ENCODE measurements at places on chromosomes 5 and 9. TPM values are rescaled to one million over a fixed set of nuclear protein-coding genes. Genes with fewer than 3 reads are reported as not detected.

- DNase-seq = peak; percentile 73
- H3K36me3 ChIP-seq = no peaks in the 10 kb centered on the region
- no peaks in the 10 kb centered on the region for H3K27me3 ChIP-seq
- H3K27ac ChIP-seq = peak overlapping the region; percentile 96
- H3K4me3 ChIP-seq = peak overlapping the region; percentile 83
- peaks cover 24% of the 10 kb centered on the region for H3K4me1 ChIP-seq
Measured at GRCh38 chr9:133147412-133148198, 16.1 kb downstream of the GBGT1 start.

- no peaks in the 10 kb centered on the region for H3K36me3 ChIP-seq
- H3K27ac ChIP-seq = no peak overlapping the region
- DNase-seq = no peak
Measured at GRCh38 chr5:169691471-169691870, 54.4 kb downstream of the DOCK2 start.

GRCh38 chr9:12194731-12195130 is 498.5 kb upstream of the TYRP1 start:
- no peaks in the 10 kb centered on the region for H3K27me3 ChIP-seq
- no peaks in the 10 kb centered on the region for H3K4me1 ChIP-seq
- H3K36me3 ChIP-seq = no peaks in the 10 kb centered on the region
- H3K27ac ChIP-seq = no peak overlapping the region

GRCh38 chr5:173848986-173849596 is 39.1 kb upstream of the CPEB4 start:
- H3K4me3 ChIP-seq = no peak overlapping the region
- no peaks in the 10 kb centered on the region for H3K27me3 ChIP-seq
- no peak overlapping the region for H3K27ac ChIP-seq
- peak; percentile 55 for DNase-seq
- peaks cover 2% of the 10 kb centered on the region for H3K4me1 ChIP-seq

GRCh38 chr5:143036146-143036927 is 266.2 kb downstream of the ARHGAP26 start:
- no peaks in the 10 kb centered on the region for H3K27me3 ChIP-seq
- H3K27ac ChIP-seq = no peak overlapping the region
- no peak overlapping the region for H3K4me3 ChIP-seq
- H3K4me1 ChIP-seq = peaks cover 20% of the 10 kb centered on the region
- H3K36me3 ChIP-seq = no peaks in the 10 kb centered on the region
- no peak for DNase-seq

GRCh38 chr5:51039424-51040329 is 343.6 kb upstream of the ISL1 start:
- H3K4me3 ChIP-seq = no peak overlapping the region
- H3K27ac ChIP-seq = no peak overlapping the region
- no peaks in the 10 kb centered on the region for H3K4me1 ChIP-seq
- DNase-seq = no peak
- H3K27me3 ChIP-seq = peaks cover 44% of the 10 kb centered on the region

DNA sequence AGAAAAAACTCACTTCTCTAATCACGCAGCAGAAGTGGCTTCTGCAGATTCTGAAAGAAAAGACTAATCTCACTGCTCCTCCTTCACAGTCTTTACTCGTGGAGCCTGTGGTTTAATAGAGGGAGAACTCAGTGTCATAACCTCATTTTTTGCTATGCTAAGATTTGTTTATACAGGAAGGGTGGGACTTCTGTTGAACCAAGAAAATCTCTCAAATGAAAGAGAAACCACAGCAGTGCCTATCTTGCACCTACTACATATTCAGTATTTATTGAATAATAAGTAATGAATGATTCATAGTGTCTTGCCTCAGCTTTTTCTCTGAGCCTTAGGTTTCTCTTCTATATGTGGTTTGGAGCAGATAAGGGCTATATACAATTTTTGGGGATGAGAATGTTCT is 136.1 kb upstream of the DMAC1 start:
- no peak overlapping the region for H3K4me3 ChIP-seq
- DNase-seq = peak; percentile 12
- H3K27ac ChIP-seq = no peak overlapping the region

DNA sequence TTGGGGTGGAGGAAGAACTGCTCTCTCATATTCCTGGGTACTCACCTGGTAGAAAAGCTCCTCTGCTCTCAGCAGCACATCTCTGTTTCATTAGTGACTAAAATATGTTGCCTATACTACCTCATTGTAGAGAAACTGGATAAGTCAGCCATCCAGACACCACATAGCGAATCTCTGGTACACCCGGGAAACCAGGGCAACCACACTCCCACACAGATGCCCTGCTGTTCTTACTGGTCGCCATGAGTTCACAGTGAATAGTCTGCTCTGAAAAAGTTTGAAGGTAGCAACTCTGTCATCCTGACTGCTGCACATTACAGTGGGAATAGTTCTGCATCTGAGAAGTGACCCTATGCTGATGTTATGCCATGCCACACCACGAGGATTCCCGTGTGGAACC is 135.0 kb downstream of the ENTREP1 start:
- H3K27me3 ChIP-seq = peaks cover 22% of the 10 kb centered on the region
- DNase-seq = no peak
- H3K4me3 ChIP-seq = no peak overlapping the region
- H3K36me3 ChIP-seq = no peaks in the 10 kb centered on the region
- no peak overlapping the region for H3K27ac ChIP-seq

GRCh38 chr5:60207040-60207439 is 313.5 kb upstream of the PDE4D start:
- H3K27ac ChIP-seq = no peak overlapping the region
- peaks cover 62% of the 10 kb centered on the region for H3K27me3 ChIP-seq
- no peak for DNase-seq
- no peaks in the 10 kb centered on the region for H3K4me1 ChIP-seq
- no peak overlapping the region for H3K4me3 ChIP-seq
- no peaks in the 10 kb centered on the region for H3K36me3 ChIP-seq

NPR3 gene
- total RNA-seq = 1.1 TPM

TAF11L10 gene
- not detected for total RNA-seq

DNA sequence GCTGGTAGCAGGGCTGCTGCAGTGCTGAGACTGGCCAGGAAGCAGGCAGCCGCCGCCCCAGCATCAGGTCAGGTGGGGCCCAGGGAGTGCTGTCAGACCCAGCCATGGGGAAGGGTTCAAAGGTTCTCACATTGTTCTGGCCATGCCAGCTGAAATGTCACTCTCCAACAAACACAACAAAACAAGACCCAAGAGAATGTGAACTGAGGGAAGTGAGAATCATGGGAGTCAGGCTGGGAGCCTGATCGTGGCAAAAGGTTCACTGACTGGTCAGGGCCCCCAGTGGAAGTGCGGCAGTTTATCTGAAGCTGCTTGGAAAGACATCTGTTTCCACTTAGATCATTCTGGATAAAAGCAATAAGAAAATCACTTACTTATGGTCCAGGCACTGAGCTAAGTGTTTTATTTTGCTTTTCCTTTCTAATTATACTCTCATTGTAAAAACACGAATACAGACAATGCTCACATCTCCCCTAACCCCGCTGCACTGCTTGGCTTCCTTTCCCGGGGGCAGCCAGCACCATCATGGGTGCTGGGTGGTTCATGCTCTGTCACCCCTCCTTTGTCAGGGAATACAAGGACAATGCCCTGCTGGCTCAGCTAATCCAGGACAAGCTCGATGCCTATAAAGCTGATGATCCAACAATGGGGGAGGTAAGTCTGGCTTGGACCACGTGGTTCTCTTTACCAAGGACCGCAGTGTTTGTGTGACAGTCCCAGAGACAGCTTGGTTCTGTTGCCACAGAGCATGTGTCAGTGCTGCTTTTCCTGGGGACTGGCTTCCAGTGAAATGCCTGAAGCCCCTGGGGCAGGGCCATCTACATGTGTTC is 41.9 kb upstream of the CFAP157 start:
- H3K27ac ChIP-seq = no peak overlapping the region
- H3K4me1 ChIP-seq = no peaks in the 10 kb centered on the region
- H3K36me3 ChIP-seq = peaks cover 30% of the 10 kb centered on the region
- DNase-seq = no peak
- no peaks in the 10 kb centered on the region for H3K27me3 ChIP-seq
- no peak overlapping the region for H3K4me3 ChIP-seq

TXNDC8 gene
- total RNA-seq = not detected
